Esophagus mucosa (tissue), 1 donor: ENCODE measurements at places on chromosomes 1 and 21. TPM values are rescaled to one million over a fixed set of nuclear protein-coding genes. Genes with fewer than 3 reads are reported as not detected.
A peak's percentile ranks its signal among the peaks of the same experiment; 100 is the strongest.

LCE1F gene
- not detected for total RNA-seq

PPIAL4G gene
- total RNA-seq: not detected

HES3 gene
- not detected for total RNA-seq

CFHR4 gene
- not detected for total RNA-seq

FCRL6 gene
- not detected for total RNA-seq

HTR6 gene
- not detected for total RNA-seq

SYT6 gene
- total RNA-seq: not detected

PODN gene
- total RNA-seq: 2.6 TPM

INSRR gene
- total RNA-seq: not detected

IGSF5 gene
- total RNA-seq: not detected

GRCh38 chr1:222042120-222042519, 300.2 kb upstream of the DUSP10 start:
- no peak for ATAC-seq

- ATAC-seq: peak; percentile 98
Measured at GRCh38 chr1:153100245-153100644, 5.9 kb upstream of the SPRR2E start.

GRCh38 chr21:42665026-42665425, 11.6 kb downstream of the PDE9A start:
- ATAC-seq: no peak

GRCh38 chr1:248853663-248854375, 5.1 kb downstream of the ZNF692 start:
- ATAC-seq: no peak

GRCh38 chr1:109385417-109385816, 12.3 kb downstream of the SORT1 start:
- ATAC-seq: no peak

DNA sequence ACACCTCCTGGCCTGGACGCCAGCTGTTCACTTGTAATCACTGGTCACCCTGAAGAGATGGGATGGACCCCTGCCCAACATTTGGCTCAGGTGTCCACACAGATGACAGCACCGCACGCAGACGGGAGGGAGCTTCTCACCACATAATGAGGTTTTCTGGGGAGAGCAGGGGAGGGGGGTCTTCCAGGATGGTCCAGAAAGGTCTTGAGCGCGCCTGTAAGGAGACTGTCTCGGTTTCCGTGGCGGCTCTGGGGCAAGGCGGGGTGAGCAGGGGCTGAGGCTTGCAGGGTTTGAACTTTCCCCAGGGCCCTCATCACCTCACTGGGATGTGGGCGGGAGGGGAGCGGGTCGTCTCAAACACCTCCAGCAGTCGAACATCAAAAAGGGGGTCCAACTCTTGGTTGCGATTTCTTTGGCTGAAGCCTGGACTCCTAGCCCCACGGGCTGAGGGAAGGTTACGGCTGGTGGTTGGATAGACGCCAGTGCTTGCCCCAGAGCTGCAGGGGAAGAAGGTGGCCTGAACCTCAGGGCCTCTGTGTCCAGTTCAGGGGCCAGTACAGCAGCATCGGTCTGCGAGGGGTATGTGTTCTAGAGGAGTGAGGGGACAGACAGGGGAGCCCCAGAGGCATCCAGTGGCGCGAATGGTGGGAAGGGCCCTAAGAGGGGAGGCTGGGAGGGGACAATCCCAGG, 53.8 kb downstream of the PRKCZ start:
- no peak for ATAC-seq

GRCh38 chr21:36699546-36700294, 805 bp downstream of the SIM2 start:
- no peak for ATAC-seq

DNA sequence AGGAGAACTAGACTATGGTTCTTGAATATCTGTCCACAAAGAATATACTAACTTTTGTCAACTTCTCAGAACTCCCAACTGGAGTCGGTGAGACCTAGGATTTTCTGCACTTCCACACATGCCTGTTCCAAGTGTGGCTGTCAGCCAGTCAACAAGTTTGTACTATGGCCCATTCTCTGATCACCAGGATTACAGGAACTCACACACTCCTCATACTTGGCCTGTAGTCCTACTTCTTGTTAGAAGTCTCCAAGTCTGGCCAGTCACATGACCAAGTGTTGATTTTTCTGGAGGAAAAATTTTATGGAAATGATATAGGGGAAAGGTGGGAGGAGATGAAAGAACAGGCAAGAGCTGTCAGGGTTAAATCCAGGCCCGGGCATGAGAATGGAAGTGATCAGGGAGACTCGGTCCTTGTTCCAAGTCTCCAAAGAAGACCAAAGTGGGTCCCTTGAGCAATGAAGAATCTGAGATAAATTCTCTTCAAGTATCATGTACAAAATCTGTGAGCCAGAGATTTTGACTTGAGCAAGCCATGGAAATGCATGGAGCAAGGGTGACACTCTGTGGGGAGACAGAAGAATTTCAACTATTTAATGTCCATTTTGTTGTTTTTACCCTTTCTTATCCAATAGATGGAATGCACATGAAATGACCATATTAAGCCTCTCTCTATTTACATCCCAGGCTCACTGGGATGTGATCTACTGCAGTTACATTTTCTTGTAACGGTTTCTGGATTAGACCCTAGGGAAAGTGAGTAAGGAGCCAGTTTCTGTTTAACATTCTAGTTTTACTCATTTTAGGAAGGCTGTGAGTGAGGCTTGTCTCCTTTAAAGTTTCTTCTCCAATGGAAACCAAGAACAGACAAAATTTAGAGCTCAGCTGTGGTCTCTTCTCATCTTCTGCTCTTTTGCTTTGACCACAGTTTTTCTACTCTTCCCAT, 320.9 kb downstream of the ASTN1 start:
- ATAC-seq: no peak

GRCh38 chr1:169107603-169108208, 1.2 kb downstream of the ATP1B1 start:
- ATAC-seq: no peak

GRCh38 chr1:62809788-62810187, 25.9 kb downstream of the ATG4C start:
- no peak for ATAC-seq

DNA sequence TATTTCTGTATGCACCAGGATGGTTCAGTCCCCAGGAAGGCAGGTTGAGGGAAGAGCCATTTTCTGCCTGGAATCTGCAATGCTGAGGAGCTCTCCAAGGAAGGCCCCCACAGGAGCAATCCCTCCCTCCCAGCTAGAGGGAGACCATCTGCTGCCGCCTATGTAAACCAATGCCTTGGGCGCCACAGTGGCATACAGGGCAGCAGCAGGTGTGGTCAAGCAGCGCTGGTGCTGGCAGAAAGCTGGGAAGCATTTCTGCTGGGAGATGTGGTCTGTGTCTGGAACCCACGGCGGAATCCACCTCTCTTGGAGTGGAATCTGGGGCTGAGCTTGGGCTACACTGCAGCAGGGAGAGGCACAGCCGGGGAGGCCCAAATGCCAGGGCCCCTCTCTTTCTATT, 283.3 kb downstream of the RRAGC start:
- ATAC-seq: no peak

GRCh38 chr1:16164213-16165072, 8.6 kb upstream of the EPHA2 start:
- ATAC-seq: peak; percentile 76

DNA sequence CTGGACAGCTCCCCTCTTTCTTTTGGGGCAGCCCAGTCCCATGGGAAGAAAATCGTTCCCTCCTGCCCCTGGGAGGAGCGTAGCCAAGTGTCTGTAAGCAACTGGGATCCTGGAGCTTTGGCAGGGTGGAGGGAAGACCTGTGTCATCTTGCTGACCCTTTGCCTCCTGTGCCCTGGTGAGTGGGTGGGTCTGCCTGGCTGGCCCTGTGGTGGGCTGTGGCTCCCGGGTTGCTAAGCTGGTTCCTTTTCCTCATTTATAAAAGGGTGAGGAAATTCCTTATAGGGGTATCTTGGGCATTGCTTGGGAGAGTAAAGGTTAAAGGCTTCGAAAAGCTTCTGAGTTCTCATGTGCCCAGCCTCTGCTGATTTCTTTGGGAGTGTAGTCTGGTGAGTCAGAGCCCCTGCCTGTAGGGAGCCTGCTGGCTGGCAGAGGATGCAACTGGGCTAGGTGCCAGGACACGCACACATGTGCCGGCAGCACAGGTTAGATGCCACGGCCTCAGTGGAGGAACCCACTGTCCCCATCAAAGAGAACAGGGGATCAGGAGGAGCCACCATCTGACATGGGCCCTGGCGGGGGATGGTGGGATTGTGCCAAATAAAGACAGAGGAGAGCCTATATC, 85.2 kb downstream of the ARHGEF10L start:
- peak; percentile 77 for ATAC-seq

DNA sequence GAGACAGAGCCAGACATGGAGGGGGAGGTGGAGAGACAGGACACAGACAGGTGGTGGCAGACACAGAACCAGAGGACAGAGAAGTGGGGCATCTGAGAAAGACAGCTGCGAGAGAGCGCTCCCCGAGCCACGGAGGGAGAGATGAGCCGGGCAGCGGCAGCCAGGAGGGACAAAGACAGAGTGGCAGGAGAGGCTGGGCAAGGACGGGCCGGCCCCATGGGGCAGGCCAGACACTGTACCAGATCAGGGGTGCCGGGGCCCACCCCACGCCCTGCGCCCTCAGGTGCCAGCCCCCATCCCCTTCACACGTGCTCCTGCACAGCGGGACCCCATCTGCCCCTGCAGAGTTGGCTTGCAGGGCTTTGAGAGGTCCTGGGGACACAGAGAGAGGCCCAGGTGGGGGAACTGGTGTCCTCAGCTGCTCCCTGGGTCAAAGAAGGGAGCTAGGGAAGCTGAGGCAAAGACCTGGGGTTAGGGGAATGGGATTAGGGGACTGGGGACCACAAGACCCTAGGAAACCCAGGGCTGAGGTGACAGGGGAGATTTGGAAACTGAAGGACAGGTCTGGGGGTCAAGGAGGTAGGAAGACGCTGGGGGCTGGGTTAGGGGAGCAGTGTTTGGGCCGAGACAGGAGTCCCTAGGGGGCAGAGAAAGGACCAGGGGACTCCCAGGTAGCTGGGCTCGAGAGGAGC, 643 bp downstream of the FNDC5 start:
- no peak for ATAC-seq

DNA sequence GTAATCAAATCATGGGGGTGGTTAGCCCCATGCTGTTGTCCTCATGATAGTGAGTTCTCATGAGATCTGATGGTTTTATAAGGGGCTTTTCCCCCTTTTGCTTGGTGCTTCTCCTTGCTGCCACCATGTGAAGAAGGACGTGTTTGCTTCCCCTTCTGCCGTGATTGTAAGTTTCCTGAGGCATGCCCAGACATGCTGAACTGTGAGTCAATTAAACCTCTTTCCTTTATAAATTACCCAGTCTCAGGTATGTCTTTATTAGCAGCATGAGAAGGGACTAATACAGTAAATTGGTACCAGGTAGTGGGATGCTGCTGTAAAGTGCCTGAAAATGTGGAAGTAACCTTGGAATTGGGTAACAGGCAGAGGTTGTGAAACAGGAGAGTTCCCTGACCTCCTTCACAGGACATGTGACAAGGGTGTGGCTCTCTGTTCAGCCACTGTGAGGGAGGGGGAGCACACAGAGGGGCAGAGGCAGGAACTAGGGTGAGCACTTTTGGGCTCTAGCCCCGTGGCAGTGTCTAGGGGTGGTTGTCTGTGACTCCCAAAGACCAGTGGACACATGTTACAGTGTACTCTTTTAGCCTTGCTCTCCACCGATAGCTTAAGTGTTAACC, 105.3 kb downstream of the BACH1 start:
- peak; percentile 60 for ATAC-seq

- no peak for ATAC-seq
Measured at GRCh38 chr1:169670836-169671235, 40.6 kb downstream of the SELL start.

DNA sequence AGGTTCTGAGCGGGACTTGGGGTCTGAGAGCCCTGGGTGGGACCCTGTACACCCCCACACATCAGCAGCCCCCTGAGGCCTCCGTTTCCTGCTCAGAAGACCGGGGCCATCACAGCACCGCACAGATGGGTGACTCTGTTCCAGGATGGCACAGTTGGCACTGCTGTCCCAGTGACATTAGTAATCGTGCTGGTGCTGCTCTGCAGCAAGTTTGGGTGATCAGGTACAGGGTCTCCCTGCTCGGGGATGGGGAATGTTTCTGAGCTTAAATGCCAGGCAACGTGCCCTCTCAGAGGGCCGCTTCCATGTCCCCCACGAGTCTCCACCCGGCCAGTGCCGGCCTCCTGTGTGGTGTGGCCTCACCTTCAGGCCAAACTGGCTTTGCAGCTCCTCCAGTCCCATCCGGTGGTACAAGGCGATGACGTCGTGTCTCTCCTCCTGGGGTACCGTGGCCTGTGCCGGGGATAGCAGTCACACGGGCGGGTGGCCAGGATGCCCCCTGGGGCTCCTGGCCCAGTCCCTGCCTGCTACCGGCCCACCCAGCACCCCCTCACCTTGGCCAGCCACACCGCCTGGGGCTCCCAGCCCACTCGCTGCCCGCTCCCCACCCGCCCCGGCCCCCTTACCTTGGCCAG, 17.1 kb downstream of the PRXL2B start:
- no peak for ATAC-seq

GRCh38 chr1:173002891-173003838, 47.6 kb downstream of the TNFSF18 start:
- peak; percentile 87 for ATAC-seq

DNA sequence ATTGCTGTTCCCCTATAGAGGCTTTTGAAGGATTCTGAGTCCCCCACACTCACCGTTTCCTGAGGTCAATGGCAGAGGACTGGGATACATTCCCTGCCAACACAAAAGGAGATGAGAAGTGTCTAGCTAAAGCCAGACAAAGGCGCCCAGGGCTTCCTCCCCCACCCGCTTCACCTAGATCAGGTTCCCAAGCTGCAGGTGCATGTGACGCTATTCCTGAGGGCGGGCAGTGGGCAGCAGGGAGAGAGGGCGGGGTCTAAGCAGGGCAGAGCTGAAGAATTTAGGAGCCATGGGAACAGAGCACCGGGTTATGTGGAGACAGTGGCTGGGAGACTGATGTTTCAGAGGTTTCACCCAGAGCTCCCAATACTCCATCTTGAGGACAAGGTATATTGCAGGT, 6.0 kb upstream of the ARHGEF2 start:
- ATAC-seq: no peak

DNA sequence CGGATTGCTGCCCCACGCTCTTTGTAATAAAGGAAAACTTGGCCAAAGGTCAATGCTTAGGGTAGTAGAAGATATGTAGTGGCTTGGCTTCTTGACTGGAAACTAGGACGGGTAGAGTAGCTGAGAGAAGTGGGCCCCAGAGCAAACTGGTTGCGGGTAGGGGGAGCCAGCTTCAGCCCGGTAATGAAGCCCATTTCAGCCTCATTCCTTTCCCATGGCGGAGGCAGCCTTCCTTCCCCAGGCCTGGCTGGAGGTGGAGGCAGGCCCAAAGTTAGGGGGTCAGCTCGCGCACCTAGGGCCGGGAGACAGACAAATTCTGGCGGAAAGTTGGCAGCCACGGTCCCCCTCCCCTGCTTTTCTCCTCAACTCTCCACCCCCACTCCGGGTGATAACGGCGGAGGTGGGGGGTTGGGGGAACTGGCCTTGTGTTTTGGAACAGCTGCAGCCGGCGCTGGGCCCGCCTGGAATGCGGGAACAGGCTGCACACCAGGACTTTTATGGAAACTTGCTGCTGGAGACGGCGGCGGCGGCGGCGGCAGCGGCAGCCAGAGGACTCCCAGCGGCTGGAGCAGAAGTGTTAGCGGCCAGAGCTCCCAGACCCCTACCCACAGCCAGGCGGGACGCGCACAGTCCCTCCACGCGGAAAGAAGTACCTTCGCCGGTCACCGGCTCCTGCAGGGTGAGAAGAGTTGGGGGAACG, at the start of gene NEXN:
Gene NEXN (plus strand): TSS at position 544 of the 700 bp plus-strand sequence. CDS start 27,483 bp downstream, outside the sequence.
- ATAC-seq: peak; percentile 36

- ATAC-seq: peak; percentile 78
Measured at GRCh38 chr1:91500756-91501522, at the start of gene CDC7. CDC7 (plus strand) TSS chr1:91500851; CDS start chr1:91501717, 866 bp downstream.
